Stimulated activated naive CD8-positive, alpha-beta T cell treated with anti-CD3 and anti-CD28 coated beads, Interleukin-15, Interleukin-2, amounts not matched to agents 100 U/mL and 50 U/mL, for 24 hours (primary cell): ENCODE measurements at places on chromosomes 7 and 10.

GRCh38 chr10:30059209-30060107, at the start of gene JCAD:
Gene JCAD, minus strand, starts transcription at chr10:30059586. Its CDS starts 11,774 bp downstream, at chr10:30047812.
- peak; percentile 69 for DNase-seq

DNA sequence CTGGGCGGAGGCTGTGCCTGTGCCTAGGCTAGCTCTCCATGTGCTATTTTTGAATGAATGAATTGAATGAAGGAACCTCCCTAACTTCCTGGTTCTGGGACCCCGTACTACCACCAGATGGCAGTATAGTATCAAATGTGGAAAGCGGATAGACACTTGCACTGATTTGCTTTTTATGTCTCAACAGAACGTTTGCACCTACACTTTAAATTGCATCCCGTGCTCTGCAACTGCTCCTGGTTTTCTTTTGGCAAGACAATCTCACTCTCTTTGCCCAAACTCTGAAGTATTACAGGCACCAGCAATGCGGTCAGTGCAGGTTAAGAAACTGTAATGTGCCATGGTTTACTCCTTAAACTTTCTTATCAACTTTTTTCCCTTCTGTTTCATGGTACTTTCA, 6.5 kb downstream of the FZD8 start:
- peak; percentile 29 for DNase-seq

- DNase-seq: no peak
Measured at GRCh38 chr10:116106611-116107010, 166.4 kb downstream of the GFRA1 start.

DNA sequence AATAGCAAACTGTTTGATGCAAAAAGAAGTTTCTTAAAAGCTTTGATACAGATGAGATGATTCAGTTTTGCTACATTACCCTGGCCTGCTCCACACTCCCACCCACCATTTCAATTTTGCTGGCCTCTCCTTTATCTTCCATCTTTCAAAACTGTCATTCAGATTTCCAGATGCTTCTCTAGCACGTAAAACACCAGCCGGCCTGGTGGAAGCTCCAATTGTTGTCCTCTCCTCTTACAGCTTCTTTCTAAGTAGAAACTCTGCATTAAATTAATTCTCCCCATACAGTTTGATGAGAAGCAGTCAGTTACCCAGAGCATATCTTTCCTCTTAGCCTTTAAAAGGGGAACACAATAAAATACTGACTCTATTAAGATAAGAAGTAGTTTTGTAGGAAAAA, 34.3 kb upstream of the ELMO1 start:
- no peak for DNase-seq

DNA sequence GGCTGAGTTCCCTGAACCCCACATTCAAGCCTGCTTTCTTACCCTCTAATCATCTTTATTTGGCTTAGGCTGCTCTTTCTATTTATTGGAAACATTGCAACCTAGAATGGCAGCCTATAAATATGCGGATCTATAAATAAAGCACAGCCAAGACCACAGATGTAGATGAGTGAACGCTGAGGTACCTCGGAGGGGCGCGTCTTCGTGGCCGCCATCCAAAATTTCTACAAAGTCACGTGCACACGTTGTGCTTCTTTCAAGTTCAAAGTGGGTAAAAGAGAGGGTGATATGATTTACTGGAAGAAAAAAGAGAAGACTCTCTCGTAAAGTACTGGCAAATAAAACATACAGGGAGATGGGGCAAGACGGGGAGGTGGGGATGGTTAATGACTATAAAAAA, 132.6 kb upstream of the RSU1 start:
- DNase-seq: no peak
